ENCODE measurements at places on chromosomes 5 and 9.

DNA sequence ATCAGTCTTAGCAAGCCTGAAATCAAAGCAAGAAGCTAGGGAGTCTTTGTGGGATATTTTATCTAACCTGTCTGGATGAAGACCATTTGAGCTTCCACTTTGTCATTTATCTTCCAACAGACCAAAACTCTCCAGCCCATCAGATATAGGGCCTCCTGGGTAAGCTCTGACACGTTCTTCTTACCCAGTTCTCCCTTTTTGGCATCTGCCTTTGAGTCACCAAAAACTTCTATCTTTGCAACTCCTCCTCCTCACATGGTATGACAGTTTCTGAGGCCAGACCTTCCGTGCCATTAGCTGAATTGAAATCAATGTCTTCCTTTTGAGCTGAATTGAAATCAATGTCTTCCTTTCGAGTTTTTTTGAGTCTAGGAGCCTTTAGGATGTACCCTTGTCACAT lies 156.6 kb upstream of the SPRY4 start:
- DNase-seq: no peak

- DNase-seq: no peak
Measured at GRCh38 chr5:178363501-178364325, 131.1 kb upstream of the PHYKPL start.

- no peak for DNase-seq
Measured at GRCh38 chr5:84585218-84585617, 200.5 kb upstream of the EDIL3 start.

GRCh38 chr5:157431544-157432200 lies 28.3 kb upstream of the NIPAL4 start:
- no peak for DNase-seq

DNA sequence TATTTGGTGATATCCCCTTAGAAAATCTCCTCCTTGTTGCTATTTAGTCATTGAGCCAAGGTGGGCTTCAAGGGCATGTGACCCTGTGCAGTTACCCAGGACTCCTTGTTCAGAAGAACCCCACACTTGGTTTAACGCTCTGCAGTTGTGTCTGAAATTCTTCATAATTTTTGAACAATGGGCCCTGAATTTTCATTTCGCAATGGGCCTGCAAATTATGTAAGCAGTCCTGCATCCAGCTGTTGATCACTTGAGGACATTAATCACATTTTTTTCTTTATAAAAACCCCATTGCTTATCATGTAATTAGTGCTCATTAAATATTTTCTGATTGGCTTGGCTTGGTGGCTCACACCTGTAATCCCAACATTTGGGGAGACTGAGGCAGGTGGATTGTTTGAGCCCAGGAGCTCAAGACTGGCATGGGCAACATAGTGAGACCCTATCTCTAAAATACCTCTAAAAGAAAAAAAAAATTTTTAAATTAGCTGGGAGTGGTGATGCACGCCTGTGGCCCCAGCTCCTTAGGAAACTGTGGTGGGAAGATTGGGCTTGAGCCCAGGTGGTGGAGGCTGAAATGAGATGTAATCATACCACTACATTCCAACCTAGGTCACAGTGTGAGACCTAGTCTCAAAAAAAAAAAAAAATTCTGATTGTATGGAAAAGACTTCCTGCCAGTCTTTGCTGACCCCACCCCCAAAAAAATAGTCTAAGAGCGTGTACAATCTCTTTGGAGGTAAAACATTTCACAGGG lies 194.2 kb upstream of the HAPLN1 start:
- no peak for DNase-seq

GRCh38 chr5:33161421-33161820 lies 279.3 kb upstream of the TARS1 start:
- no peak for DNase-seq

DNA sequence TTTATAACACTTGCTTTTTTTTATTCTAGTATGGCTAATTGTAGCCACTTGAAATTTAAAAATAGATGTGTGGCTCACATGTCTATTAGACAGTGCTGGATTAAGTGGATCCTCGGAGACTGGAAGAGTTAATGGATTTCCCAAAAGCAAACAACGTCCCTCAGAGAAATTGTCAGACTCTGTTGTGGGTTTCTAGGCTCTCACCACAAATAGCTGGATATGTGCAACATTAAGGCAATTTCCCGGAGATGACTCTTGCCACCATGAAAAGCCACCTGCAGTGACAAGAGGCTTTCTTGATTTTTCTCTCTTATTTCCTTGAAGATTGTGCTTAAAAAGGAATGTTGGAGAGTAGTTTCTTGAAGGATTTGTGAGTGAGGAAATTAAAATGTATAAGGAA lies 43.2 kb downstream of the TMEM167A start:
- DNase-seq: no peak

DNA sequence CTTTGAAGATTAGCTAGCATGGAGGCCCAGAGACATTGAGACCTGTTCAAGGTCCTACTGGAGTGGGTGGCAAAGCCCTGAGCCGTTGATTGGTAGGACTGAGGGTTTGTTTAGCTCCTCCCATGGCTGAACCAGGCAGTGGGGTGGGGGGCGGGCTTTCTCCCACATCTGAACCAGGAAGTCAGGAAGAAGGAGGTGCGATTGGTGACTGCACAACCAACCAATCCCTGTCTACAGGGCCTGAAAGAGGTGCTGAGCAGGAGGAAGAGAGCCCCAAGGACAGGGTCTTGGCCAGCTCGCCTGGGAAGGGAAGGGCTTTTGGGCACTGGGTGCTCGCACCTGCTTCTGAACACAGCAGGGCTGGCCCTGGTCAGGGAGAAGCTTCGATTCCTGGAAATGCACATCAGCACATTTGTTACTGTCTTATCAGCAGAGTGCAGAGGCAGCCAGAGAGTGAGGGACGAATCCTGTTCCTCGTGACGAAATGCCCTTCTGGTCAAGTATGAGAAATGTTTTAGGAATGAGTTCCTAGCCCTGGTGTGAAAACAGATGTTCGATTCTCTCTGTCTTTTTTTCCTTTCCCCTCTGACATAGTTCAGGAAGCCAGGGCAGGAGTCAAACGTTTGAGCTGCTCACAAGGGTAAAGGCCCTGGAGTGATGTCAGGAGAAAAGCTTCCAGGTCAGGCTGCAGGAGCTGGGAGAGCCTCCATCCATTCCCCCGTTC lies 294.8 kb upstream of the KLF4 start:
- DNase-seq: no peak

GRCh38 chr5:32290922-32291321 lies 21.8 kb downstream of the MTMR12 start:
- DNase-seq: no peak

DNA sequence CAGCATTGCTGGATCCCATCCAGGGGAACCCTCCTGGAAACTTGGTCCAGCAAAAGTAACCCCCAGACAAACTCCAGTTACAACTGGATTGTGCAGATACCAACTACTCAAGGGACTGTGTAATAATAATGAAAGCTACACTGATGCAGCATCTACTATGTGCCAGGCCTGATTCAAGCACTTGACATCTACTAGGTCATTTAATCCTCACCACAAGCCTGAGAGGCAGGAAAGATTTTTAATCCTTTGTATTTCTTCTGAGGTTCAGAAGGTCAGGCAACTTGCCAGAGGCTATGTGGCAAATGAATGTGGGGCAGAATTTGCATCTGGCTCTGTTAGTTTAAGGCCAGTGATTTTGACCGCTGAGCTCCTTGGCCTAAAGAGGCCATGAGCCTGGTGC lies 29.5 kb upstream of the FOXI1 start:
- no peak for DNase-seq

DNA sequence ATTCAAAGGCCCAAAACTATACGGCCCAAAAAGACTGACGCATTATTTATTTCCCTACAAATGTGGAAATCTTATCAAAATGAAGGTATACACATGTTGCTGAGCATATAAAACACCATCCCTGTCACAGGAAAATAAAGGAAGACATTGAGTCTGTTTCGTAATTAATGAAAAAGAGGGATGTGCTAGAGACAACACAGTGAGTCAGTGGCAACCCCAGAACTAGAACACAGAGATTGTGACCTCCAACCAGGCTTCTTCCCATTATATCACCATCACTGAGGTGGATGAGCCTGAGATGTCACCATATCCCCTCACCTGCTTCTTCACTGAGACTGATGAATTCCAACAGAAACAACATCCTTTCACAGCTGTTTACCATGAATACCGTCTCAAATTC lies 3.8 kb downstream of the NDUFA8 start:
- DNase-seq: no peak

GRCh38 chr9:100637787-100638186 lies 59.9 kb downstream of the CAVIN4 start:
- DNase-seq: no peak

GRCh38 chr9:93235300-93235960 lies 51.5 kb downstream of the WNK2 start:
- DNase-seq: no peak

- DNase-seq: peak; percentile 94
Measured at GRCh38 chr5:107873877-107874276, 203.1 kb upstream of the EFNA5 start.

GRCh38 chr5:54176066-54176830 lies 134.1 kb downstream of the ARL15 start:
- DNase-seq: no peak

DNA sequence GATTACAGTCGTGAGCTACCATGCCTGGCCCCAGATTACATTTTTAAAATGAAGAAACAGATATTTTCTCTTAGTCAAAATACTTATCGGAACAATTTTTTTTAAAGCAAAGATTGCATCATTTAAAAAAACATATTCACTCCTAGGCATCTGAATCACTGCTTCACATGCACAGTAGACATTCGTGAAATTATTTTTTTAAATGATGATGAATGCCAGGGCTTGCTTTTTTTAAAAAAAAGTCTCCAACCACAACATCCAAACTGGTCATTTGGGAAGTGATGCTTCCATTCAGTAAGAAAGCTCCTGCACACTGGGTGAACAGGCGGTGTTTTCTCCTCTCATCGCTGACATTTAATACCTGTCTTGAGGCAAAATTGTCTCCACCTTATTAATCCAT lies 223.0 kb upstream of the DMRT1 start:
- no peak for DNase-seq

- no peak for DNase-seq
Measured at GRCh38 chr5:33067291-33067690, 356.2 kb downstream of the NPR3 start.

DNA sequence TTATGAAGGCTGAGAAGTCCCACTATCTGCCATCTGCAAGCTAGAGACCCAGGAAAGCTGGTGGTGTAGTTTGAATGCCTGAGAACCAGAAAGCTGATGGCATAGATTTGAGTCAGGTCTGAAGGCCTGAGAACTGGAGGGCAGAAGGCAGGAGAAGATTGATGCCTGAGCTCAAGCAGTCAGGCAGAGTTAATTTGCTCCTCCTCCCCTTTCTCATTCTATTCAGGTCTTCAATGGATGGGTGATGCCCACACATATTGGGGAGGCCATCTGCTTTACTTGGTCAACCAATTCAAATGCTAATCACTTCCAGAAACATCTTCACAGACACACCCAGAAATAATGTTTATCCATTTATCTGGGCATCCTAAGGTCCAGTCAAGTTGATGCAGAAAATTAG lies 87.6 kb upstream of the CPLX2 start:
- DNase-seq: no peak

DNA sequence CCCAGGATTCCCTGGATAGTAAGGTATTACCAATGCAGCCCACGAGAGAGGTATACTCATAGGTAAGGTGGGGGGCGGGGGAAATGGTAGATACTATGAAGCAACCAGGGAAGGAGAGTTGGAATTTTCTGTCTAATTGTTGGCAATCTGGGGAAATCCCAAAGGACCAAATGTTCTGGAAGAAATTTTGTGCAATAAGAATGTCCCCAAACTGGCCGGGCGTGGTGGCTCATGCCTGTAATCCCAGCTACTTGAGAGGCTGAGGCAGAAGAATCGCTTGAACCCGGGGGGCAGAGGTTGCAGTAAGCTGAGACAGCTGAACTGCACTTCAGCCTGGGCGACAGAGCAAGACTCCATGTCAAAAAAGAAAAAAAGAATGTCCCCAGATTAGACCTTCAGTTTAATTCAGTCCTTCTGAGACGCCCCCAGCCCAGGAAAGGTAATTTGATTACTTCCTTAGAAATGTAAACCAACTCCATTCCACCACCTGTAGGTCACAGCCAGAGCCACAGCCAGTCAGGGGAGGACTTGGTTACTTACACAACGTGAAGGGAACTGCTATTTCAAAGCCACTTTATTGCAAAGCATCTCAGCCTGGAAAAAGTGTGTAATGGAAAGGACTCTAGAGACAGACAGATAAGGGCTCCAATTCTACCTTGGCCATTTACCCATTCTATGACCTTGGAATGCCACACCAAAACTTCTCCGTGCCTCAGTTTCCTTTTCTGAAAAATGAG lies 50.0 kb upstream of the KLF4 start:
- no peak for DNase-seq

GRCh38 chr9:129197978-129198318 lies 19.9 kb upstream of the IER5L start:
- DNase-seq: no peak

- DNase-seq: no peak
Measured at GRCh38 chr9:7879551-7880245, 80.1 kb upstream of the DMAC1 start.

DNA sequence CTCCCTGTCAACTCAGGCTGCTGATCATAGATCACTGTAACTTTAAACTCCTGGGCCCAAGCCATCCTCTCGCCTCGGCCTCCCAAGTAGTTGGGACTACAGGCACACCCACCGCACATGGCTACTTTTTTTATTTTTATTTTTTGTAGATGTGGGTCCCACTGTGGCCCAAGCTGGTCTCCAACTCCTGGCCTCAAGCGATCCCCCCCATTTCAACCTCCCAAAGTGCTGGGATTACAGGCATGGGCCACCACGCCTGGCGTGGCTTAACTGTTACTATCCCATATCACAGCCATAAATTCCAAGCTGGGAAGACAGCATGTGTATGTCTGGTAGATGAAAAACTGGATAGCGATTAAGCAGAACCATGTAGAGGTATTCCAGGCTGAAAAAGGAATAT lies 1.0 kb downstream of the HDAC3 start:
- DNase-seq: no peak

DNA sequence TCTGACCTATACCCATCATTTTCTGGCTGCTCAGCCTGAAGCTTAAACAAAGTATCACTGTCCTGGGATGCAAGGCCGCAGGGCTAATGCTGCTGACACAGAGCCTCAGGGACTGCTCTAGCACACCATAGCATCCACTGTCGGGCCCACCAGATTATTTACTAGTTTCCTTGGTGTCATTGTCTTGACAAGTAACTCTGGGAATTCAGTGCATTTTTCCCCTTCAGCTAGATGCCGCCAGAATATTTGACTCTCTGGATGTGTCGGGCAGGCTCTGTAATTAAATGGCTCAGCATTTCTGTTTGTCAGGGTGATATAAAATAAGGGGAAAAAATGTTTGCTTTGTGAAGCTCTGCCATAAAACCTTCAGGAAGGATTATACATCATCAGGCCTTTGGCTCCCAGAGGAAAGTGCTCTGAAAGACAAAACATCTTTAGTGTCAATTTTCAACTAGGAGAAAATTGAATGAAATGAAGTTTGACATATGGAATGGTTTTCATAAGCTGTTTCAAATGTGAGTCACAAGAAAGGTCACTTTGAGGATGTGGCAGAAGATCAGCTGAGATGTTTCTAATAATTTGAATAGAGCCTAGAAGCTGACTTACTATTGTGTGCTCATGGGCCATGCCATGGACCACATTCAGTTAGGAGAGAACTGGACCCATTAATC lies 350.1 kb downstream of the TMEM232 start:
- DNase-seq: no peak

- no peak for DNase-seq
Measured at GRCh38 chr5:54022223-54022622, 288.1 kb downstream of the ARL15 start.
